ENCODE measurements at places on chromosomes 12 and 14. TPM values are rescaled to one million over a fixed set of nuclear protein-coding genes. Genes with fewer than 3 reads are reported as not detected.
A peak's percentile ranks its signal among the peaks of the same experiment; 100 is the strongest.

Gene NR4A1
- polyA plus RNA-seq = 100 TPM

DNA sequence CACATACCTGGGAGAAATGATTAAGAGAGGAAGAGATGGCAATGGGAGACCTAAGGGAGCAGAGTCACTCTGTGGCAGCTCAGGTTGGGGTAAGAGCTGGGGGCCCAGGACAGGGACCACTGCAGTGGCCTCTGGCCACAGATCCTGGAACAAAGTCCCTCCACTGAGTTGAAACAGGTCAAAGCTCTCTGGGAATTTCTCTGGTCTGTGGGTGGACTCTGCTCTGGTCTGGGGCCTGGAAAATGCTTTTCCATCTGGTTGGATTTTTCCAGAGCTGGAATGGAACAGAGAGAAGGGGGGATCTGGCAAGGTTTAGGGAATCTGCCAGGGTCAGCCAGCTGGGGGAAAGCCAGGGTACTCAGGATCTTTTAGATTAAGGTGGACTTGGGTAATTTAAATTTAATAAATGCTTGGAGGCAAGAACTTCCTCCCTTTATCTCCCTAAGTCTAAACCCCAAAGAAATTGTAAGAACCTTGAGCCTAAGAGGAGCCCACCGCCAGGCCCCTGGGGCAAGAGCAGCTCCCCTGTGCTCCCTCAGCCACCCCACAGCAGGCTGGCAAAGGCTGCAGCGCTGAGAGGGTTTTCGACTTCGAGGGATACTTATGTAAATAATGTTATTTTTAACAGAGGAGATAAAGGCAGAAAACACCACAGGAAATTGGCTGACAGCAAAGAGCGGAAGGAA is 3.7 kb downstream of the HOXC10 start:
- no peaks in the 10 kb centered on the region for H3K36me3 ChIP-seq
- DNase-seq = no peak
- peaks cover 99% of the 10 kb centered on the region for H3K27me3 ChIP-seq
- H3K27ac ChIP-seq = no peak overlapping the region
- no peak overlapping the region for H3K4me3 ChIP-seq
- H3K4me1 ChIP-seq = peaks cover 5% of the 10 kb centered on the region

Gene RPL6
- polyA plus RNA-seq = 2,257 TPM

- H3K4me1 ChIP-seq = no peaks in the 10 kb centered on the region
- peak overlapping the region; percentile 67 for H3K27ac ChIP-seq
- no peaks in the 10 kb centered on the region for H3K27me3 ChIP-seq
- peaks cover 24% of the 10 kb centered on the region for H3K36me3 ChIP-seq
Observed at GRCh38 chr12:54287261-54288157, 7.0 kb downstream of the HNRNPA1 start.

GRCh38 chr12:80708975-80709328 is 1.5 kb downstream of the MYF6 start:
- H3K4me3 ChIP-seq = no peak overlapping the region
- H3K27ac ChIP-seq = no peak overlapping the region
- H3K36me3 ChIP-seq = no peaks in the 10 kb centered on the region

DNA sequence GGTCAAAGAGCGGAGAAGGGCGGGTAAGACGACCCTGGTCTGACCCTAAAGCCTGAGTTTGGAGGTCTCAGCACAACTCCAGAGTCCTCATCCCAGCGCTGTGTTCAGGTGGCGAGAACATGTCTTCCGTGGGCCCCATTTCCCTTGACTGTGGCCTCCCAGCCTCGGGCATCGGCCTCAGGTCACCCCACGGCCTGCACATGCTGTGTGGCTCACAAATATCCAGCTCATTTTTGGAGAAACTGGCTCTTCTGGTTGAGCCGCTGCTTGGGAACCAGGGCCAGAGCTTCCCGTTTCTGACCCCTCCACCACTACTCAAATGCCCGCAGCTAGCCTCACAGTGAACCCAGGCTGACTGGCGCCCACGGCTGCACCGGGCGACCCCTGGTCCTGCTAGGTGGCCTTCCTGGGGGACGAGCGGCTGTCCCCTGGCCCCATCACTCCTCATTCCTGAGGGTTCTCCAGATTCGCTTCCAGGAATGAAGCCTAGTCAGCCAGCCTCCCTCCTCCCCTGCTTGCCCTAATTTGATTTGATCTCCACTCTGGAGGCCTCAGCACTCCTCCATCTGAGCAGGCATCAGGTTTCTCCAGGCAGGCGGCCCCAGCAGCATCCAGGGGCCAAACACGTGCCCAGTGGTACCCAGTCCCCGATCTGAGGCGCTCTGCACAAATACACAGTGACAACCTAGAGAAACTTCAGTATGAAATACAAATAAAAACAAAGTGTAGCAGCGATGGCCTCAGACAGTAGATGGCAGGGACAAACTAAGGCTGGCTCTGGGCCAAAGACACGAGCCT is 4.7 kb downstream of the P2RX2 start:
- peaks cover 5% of the 10 kb centered on the region for H3K36me3 ChIP-seq
- H3K27ac ChIP-seq = no peak overlapping the region
- H3K4me3 ChIP-seq = no peak overlapping the region
- DNase-seq = peak; percentile 44
- H3K27me3 ChIP-seq = peaks cover 20% of the 10 kb centered on the region

- H3K4me3 ChIP-seq = no peak overlapping the region
- H3K36me3 ChIP-seq = no peaks in the 10 kb centered on the region
- no peaks in the 10 kb centered on the region for H3K4me1 ChIP-seq
- H3K27ac ChIP-seq = no peak overlapping the region
- peak; percentile 5 for DNase-seq
Observed at GRCh38 chr12:66048835-66049537, 81.6 kb downstream of the LLPH start.

DNA sequence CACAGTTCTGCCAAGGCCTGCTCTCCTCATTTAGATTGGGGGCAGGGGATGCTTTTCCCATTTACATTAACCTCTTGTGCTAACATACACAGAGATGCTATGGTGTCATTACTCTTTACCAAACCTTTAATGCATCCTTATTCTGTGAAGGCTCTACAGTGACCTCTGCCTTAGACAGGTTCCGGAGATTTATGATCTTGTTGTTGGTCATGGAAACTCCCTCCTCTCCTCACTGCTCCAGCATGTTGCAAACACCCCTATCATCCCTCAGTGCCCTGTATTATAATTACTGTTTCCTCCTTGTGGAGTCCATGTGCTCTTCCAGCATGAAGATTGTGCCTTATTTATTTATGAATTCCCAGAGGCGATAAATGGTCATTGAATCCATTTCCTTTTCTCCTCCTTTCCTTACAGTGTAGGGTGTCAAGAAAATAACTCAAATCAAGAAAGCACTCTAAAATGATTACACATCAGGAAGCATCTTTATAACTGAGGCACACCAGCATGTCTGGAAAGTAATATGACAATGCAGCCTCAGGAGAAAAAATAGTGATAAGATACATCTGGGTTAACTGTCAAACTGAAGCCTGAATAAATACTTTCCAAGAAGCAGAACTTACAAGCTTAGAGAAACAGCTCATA is 37.8 kb downstream of the RTN1 start:
- H3K4me1 ChIP-seq = no peaks in the 10 kb centered on the region
- H3K36me3 ChIP-seq = no peaks in the 10 kb centered on the region
- no peaks in the 10 kb centered on the region for H3K27me3 ChIP-seq
- no peak overlapping the region for H3K27ac ChIP-seq
- DNase-seq = no peak

DNA sequence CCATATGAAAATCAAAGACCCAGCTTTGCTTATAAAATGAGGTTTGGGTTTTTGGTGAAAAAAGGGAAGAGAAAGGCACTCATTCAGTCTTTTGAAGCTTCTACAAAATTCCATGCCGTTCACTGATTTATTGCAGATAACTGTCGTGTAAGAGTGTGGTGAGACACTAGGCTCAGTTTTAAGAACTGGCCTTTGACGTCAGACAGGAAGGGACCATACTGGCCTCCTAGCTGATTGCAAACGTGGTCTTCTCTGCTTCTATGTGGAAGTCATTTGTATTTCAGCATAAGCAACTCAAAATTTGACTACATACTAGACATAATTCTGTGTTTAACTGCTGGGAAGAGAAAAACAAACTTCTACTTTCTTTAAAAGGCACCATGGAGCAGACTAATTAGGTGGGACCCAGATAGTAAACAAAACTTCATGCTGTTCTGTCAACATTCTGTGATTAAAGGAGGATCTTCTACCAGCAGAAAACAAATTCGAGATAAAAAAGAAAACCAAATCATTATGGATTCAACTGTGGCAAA is 168.7 kb downstream of the TTC7B start:
- H3K36me3 ChIP-seq = no peaks in the 10 kb centered on the region
- no peak overlapping the region for H3K27ac ChIP-seq

DNA sequence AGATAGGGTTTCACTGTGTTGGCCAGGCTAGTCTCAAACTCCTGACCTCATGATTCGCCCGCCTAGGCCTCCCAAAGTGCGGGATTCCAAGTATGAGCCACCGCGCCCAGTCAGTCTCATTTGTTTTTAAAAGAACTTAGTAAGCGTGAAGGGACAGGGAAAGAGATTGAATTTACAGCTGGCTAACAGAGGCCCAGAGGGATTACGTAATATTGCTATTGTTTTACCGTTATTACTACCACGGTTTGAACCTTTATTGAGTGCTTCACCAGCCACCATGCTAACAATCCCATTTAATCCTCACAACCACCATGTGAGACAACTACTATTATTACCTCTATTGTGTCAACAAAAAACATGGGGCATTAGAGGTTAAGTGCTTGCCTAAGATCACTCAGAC is 26.7 kb upstream of the BLTP3B start:
- no peak overlapping the region for H3K27ac ChIP-seq
- DNase-seq = no peak
- no peaks in the 10 kb centered on the region for H3K27me3 ChIP-seq
- H3K4me3 ChIP-seq = no peak overlapping the region
- no peaks in the 10 kb centered on the region for H3K36me3 ChIP-seq

DNA sequence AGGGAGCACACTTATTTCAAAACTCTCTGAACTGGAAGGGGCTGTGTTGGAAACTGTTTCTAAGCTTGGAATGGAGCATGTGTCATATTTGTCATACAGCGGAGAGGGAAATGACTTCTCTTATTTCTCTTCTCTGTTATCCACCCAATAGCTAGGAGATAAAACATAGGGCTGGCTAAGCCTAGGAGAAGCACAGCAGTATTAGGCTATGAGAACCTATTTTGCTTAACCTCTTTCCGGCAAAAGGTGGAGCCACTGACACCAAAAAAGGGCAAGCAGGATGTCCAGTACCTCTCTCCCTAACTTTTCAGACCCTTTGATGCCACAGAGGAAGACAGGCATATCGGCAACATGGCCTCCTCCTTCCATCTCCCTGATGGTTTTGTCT is 148.3 kb downstream of the CRADD start:
- DNase-seq = no peak
- H3K4me1 ChIP-seq = no peaks in the 10 kb centered on the region
- H3K4me3 ChIP-seq = no peak overlapping the region
- no peaks in the 10 kb centered on the region for H3K27me3 ChIP-seq
- H3K27ac ChIP-seq = peak overlapping the region; percentile 1

GRCh38 chr14:105473677-105474482 is 741 bp upstream of the CRIP2 start:
- H3K4me3 ChIP-seq = peak overlapping the region; percentile 42
- peaks cover 38% of the 10 kb centered on the region for H3K4me1 ChIP-seq
- peaks cover 23% of the 10 kb centered on the region for H3K36me3 ChIP-seq
- peak overlapping the region; percentile 77 for H3K27ac ChIP-seq
- H3K27me3 ChIP-seq = peaks cover 3% of the 10 kb centered on the region

GRCh38 chr14:94448071-94448808 is 4.4 kb downstream of the SERPINA11 start:
- no peak for DNase-seq
- no peak overlapping the region for H3K27ac ChIP-seq
- H3K27me3 ChIP-seq = peaks cover 10% of the 10 kb centered on the region
- H3K36me3 ChIP-seq = no peaks in the 10 kb centered on the region
- no peak overlapping the region for H3K4me3 ChIP-seq

Gene INSM2
- polyA plus RNA-seq = 0.01 TPM

GRCh38 chr12:29281371-29282005 is 99.5 kb downstream of the ERGIC2 start:
- no peak overlapping the region for H3K27ac ChIP-seq
- H3K36me3 ChIP-seq = no peaks in the 10 kb centered on the region
- no peak for DNase-seq
- H3K4me3 ChIP-seq = no peak overlapping the region

- no peak overlapping the region for H3K27ac ChIP-seq
- no peak overlapping the region for H3K4me3 ChIP-seq
- no peaks in the 10 kb centered on the region for H3K27me3 ChIP-seq
Observed at GRCh38 chr12:121949648-121950397, 31.4 kb downstream of the CFAP251 start.

GRCh38 chr14:61698206-61698980 is 3.1 kb downstream of the HIF1A start:
- no peaks in the 10 kb centered on the region for H3K36me3 ChIP-seq
- no peak overlapping the region for H3K27ac ChIP-seq
- peaks cover 4% of the 10 kb centered on the region for H3K4me1 ChIP-seq

Gene ATG2B
- polyA plus RNA-seq = 32.0 TPM

DNA sequence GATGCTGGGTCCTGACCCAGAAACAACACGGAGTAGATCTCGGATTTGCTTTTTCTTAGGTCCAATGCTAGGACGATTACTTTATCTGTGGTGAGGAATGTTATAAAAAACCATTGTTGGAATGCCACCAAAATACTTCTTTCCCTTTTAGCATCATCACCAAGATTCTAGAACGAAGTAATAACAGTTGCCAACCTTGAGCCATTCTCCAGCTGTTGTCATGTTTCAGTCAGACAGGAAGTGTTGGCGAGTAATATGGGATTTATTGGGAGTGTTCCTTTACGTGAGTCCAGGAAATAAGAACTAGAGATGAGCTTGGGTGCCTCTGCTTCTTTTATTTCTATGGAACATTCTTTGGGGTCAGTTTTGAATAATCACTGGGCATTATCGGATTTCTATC is 892.9 kb downstream of the DIO2 start:
- H3K36me3 ChIP-seq = no peaks in the 10 kb centered on the region
- H3K4me3 ChIP-seq = no peak overlapping the region
- no peaks in the 10 kb centered on the region for H3K4me1 ChIP-seq
- DNase-seq = no peak

Gene SLC17A8
- 1.4 TPM for polyA plus RNA-seq

- peaks cover 4% of the 10 kb centered on the region for H3K4me1 ChIP-seq
- H3K36me3 ChIP-seq = peaks cover 9% of the 10 kb centered on the region
- peak overlapping the region; percentile 96 for H3K27ac ChIP-seq
- H3K27me3 ChIP-seq = no peaks in the 10 kb centered on the region
- peak overlapping the region; percentile 79 for H3K4me3 ChIP-seq
- peak; percentile 92 for DNase-seq
Observed at GRCh38 chr14:49770212-49770817, 2.4 kb downstream of the KLHDC2 start.

Gene CREBL2
- 37.2 TPM for polyA plus RNA-seq

Gene PRH2
- 0.09 TPM for polyA plus RNA-seq

Gene SMCO2
- not detected for polyA plus RNA-seq

Gene C14orf132
- 6.5 TPM for polyA plus RNA-seq

DNA sequence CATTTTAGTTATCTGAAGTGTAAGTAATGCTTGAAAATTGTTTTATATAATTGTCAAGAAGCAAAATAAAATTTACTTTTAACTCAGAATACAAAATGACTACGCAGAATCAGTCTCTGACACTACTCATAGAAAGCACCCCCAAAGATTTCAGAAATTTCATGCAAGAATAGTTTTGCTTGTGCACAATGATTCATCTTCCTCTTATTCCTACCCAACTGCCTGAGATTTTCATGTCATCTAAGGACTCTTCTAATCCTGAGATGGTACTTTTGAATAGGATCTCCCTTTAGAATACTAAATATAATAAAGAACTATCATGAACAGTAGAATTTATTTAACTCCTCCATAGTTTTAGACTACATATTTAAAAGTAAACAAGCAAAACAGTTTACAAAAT is 485.3 kb upstream of the MGAT4C start:
- H3K4me3 ChIP-seq = no peak overlapping the region
- no peaks in the 10 kb centered on the region for H3K4me1 ChIP-seq
- no peaks in the 10 kb centered on the region for H3K36me3 ChIP-seq
- no peak for DNase-seq

Data from small intestine (tissue), 16 donors.